NCI-H1436 treated with DMSO at 0.1 percent for 48 hours (cell line): ENCODE measurements at places on chromosomes 13 and 19.

DNA sequence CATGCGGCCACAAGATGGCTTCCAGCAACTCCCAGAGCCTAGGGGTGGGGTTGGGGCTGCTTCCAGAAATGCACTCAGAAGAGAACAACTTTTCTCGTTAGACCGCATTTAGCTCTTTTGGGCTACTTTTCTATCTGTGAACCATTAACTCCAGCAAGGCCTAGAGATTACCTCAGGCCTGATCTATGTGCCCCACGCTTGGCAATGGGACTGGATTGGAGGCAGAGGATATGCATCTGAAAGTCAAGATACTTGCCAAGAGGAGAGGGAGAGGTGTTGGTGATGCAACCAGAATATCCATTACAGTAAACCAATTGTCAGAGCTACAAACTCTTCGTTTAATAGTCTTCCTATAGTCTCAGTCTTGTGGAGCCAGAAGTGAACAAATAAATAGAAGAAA, 177.7 kb downstream of the TDRD3 start:
- no peak for DNase-seq

GRCh38 chr13:36675213-36675536, 1.4 kb downstream of the SERTM1 start:
- no peak for DNase-seq

DNA sequence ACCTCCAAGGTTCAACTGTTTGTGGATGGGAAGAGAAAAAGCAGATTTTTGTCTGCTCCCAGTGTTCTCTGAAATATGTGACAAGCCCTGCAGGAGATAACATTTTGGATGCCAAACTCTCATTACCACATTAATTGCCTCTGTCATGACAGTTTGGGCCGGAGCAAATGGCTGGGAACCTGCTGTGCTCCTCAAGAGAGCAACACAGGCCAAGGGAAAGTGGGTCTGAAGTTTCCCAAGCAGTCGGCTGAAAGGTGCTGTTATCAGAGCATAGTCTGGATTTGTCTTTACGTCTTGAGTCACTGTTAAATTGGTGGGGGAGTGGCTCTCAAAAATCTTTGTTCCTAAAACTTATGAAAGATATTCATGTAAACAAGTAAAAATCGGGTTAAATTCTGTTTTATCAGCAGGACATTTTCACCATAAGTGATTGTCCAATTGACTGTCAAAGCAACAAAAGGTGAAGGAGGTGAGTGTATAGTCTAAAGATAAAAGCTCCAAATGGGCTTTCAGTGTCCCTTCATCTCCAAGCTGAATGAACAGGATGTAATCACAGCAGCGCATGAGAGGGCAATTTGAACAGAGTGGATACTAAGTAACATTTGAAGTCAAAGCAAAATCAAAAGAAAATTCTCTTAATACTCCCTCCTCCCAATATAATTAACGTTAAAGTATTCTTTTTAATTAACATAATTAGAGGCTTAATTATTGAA, 844.8 kb downstream of the PCDH17 start:
- peak; percentile 56 for DNase-seq

DNA sequence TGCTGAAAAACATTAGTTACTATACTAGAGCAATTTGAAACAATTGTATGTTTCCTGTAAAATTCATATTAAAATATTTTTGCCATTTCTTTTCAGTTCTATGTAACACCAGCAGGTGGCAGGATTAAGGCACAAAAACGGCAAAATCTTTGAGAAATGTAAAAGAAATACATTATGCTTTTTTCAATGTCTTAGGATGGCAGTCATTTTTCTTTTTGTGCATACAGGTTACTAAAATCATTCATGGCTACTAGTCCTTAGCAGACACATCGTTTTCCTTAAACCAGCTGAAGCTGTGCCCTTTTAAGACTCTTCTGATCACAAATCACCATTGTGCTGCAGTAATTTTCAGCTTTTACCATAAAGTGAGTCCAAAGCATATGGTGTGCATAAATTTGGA, 800.7 kb upstream of the SLITRK5 start:
- DNase-seq: no peak

- no peak for DNase-seq
Observed at GRCh38 chr19:55481148-55481793, 3.7 kb upstream of the NAT14 start.

DNA sequence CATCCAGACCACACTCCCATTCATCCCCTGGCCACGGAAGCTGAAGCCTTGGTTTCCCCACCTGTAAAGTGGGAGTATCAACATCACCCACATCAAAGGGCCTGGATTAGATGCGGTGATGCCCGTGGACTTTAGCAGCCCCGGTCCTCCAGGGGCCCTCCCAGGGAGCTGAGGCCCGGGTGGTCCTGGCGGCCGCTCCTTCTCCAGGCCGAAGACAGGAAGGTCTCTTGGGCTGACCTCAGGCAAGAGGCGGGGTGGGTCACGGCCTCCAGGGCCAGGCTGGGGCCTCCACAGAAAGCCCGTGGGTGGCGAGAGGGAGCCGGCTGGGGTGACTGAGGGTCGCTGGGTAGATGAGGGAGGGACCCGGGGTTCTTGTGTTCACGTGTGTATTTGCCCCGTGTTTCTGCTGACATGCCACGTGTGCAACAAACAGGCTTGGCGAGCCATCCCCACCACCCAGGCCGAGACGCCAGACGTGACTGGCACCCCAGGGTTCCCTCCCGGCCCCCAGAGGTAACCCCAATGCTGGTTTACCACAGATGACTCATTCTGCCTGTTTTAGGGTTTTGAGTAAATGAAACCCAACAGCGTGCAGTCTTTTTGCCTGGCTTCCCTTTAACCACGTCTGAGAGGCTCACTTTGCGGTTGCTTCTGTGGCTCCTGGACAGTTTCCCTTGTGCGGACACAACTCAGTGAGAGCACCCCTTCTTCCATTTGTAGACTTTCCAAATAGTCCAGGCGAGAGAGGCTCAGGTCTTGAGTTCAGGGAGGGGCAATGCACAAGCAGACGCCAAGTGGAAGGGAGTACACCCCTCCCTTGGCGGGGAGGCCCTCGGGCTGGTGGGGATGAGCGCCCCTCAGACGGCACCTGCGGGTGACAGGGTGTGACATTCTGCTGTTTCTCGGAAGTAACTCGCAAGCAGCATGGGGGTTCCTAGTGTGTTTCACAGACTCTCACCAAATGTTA, 42.9 kb downstream of the C13orf46 start:
- DNase-seq: no peak

- no peak for DNase-seq
Observed at GRCh38 chr13:67091603-67092002, 138.5 kb downstream of the PCDH9 start.

- DNase-seq: no peak
Observed at GRCh38 chr19:34051255-34051654, 121.0 kb upstream of the LSM14A start.

GRCh38 chr19:48170817-48171347, 402 bp downstream of the ZSWIM9 start:
- DNase-seq: no peak

GRCh38 chr19:55611983-55612645, 6.7 kb downstream of the ZNF865 start:
- no peak for DNase-seq

DNA sequence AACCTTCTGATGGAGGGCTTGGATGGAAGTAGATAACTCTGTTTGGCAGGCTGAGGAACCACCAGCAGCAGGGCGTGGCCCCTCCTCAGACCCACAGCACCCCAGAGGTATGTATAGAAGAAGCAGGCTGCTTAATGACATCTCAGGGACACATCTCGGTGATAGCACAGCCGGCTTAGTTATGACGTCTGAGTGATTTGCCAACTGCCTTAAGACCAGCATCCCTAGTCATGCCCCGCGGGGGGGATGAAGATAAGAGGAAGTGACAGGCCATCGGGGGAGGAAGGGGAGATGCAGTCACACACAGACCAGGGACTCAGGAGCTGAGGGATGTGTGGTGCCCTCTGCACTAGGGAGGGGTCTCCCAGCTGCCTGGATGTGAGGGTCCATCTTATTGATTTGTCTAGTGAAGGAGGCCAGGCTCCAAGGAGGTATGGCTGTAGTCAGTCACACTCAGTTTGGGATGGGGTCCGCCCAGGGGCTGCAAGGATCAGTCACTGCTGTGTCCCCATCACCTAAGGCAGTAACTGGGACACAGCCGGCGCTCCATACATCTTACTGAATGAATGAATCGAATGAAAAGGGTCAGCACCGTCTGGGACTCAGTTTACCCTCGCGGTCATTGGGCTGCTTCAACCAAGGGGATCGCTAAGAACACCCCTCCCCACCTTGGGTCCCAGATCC, 19.2 kb upstream of the ERCC1 start:
- DNase-seq: no peak

- DNase-seq: no peak
Observed at GRCh38 chr13:80547885-80548825, 207.2 kb upstream of the SPRY2 start.

DNA sequence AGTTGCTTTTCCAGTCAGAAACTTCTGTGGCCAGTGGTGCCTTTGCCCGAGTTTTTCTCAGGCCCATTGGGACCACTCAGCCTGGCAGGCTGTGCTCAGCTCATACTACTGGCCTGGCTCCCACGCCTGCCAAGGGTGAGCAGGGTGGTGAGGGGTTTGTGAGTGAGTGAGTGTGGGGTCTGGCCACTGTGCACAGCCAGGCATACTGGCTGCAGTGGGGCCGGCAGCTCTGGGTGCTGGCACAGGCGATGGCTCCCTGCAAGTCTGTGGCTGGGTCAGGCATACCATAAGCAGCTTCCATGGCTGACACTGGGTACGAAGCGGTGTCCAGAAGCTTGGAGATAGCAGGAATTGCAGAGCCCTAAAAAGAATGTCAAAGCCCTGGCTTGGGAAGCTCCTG, 161.0 kb downstream of the SLITRK6 start:
- DNase-seq: no peak

GRCh38 chr13:79919091-79919490, 421.8 kb downstream of the SPRY2 start:
- no peak for DNase-seq

DNA sequence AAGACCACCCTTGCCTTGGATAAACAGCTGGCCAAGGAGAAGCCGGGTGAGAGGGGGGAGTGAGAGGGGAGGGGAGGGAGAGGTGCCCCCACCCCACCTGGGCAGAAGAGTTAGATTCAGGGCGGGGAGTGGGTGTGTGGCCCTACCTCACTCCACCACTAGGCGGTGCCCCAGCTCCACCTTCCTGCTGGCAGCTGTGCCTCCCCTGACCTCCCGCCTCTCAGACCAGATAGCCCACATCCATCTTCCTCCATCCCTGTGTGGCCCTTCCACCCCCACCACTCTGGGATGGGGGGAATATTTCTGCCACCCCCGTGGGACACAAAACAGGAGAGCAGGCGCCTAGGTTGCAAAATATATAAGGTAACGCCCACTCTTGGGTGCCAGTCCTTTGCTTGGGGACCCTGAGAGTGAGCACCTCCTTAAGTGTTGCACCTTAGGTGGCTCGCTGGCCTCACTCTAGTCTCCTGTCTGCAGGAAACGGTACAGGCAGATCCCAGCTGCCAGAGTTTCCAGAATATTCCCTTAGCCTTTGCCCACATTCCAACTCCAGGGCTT, 13.8 kb upstream of the EHD2 start:
- DNase-seq: no peak

DNA sequence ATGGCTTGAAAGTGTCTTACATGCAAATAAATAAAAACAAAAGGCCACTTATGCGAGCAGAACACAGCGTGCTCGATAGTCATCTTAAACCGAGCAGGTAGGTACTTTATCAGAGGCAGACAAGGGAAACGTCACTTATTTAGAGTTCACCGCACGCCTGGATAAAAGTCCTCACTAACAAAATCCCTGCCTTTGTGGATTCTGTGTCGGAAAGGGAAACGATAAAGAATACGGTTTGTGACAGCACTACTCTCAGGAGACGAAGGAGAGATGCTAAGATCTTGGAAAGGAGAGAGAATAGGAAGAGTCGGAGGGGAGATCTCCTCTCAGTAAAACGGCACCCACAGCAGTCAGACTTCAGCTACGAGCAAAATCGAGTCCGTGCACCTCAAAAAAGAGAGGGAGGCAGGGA, 581 bp downstream of the RCBTB1 start:
- no peak for DNase-seq
